KBM-7 (cell line): ENCODE measurements at places on chromosomes 12 and 14.

GRCh38 chr14:100440207-100440631 is 117.1 kb downstream of the SLC25A47 start:
- peak; percentile 28 for DNase-seq

GRCh38 chr14:96030108-96030760 is 8.9 kb upstream of the C14orf132 start:
- no peak for DNase-seq

- peak; percentile 87 for DNase-seq
Measured at GRCh38 chr14:90536511-90537191, 139.8 kb downstream of the CALM1 start.

- DNase-seq, result no peak
Measured at GRCh38 chr12:124626971-124627411, 59.6 kb upstream of the NCOR2 start.

- DNase-seq, result no peak
Measured at GRCh38 chr12:93819050-93819491, 141.9 kb downstream of the CRADD start.

DNA sequence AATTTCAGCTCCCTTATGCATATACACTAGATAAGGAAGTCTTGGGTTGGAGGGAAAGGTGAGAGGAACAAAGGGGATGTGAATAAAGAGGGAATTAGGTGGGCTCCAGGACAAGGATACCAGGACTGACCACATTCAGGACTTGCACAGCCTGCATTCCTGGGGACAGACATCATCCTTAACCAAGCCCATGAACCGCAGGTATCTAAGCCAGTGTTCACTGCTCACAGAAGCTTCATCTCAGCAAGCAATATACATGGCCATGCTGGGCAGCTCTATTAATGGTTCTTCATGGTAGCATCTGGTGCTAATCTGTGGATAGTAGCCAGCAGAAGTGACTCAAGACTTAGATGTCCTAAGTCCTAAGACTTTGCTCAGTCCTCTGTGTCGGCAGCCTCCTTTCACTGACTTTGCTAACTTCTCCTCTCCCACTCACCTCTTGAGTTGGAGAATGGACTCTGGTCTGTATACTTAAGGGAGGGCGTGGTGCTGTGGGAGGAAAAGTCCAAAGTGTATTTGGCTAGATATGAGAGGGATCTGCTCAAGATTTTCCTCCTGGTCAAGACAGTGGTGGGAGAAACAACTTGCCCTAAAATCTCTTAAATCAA is 136.1 kb downstream of the ASCL1 start:
- no peak for DNase-seq
